NCI-H1930 (cell line): ENCODE measurements at places on chromosomes 1 and 21.

- DNase-seq, result no peak
Observed at GRCh38 chr1:203289982-203290260, 15.4 kb upstream of the BTG2 start.

DNA sequence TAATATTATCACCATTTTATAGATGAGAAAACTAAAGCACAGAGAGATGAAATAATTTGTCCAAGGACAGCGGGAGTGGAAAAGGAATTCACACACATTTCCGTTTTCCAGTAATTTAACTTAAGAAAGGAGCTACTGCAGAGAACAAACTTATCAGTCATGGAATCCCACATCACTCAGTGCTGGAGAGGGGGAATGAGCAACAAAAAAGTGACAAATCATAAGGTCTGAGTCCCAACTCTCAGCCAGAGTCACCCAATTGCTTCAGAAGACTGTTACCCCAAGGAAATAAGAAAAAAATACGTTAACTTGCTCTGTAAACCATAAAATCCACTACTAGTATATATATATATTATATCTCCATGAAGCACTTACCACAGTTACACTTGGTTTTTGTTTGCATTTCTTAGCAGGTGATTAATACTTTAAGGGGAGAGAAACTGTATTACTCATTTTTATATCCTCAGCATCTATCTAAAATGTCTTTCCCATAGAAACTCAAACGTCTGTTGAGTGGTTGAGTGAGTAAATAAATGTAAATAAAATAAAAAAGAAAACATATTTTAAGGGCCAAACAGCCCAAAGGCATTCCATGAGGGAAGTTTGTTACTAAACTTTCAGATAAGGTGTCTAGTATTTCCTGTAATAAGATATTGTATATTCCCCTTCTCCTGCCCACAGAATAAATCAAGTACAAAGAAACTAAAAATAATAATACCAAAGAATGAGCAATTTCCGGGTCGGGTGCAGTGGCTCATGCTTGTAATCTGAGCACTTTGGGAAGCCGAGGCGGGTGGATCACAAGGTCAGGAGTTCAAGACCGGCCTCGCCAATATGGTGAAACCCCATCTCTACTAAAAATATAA lies 76.8 kb downstream of the SLC45A1 start:
- no peak for DNase-seq

DNA sequence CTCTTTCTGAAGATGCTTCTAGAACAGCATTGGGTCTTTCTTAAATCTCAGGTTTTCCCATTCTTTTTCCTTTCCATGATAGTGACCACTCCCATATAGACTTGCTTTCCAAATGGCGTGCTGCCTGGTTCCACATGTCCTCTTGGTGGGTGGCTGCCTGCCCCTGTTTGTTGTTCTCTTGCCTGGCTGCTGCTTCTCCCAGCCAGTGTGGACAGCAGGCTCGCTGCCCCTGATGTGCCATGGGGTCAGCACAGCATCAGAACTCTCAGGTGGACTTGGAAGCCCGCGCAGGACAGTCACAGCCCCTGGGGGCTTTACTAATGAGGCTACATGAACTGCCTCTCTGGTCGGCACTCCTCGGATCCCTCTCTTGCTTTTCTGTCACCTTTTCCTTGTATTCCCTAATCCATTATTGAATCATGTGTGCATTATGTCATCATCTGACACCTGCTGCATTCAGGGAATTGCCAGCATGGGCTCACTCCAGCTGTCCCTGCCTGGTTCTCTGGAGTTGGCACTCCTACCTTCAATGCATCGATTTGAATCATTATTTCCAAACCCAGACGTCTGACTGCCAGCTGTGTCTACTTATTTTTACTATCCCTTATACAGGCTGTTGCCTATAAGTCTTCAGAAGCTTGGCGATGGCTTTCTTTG lies 100.5 kb upstream of the COA6 start:
- no peak for DNase-seq

DNA sequence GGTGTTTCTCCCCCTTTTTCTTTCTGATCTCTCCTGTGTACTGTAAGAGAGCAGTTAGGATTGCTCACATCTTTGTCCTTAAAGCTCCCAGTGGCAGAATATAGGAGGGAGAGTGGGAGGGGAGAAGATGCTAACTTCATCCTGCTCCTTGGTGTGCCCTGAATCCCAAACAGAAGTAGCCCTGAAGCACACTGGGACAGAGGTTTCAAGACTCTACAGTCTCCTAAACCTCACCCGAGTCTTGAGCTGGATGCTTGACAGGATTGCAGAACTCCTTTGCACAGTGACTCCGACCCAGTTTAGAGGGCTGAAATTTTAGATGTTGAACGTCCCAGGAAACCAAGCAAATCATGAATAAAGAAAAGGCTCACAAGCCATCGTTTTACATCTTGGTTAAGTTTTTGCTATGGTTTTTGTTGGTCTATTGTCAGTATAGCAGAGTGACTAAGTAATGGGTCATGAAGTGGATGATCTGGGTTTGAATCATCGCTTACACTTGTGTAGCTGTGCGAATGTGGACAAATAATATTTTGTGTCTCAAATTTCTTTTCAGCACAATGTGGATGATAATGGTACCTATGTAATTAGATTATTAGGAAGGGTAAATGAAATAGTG lies 37.5 kb downstream of the XCL2 start:
- no peak for DNase-seq

DNA sequence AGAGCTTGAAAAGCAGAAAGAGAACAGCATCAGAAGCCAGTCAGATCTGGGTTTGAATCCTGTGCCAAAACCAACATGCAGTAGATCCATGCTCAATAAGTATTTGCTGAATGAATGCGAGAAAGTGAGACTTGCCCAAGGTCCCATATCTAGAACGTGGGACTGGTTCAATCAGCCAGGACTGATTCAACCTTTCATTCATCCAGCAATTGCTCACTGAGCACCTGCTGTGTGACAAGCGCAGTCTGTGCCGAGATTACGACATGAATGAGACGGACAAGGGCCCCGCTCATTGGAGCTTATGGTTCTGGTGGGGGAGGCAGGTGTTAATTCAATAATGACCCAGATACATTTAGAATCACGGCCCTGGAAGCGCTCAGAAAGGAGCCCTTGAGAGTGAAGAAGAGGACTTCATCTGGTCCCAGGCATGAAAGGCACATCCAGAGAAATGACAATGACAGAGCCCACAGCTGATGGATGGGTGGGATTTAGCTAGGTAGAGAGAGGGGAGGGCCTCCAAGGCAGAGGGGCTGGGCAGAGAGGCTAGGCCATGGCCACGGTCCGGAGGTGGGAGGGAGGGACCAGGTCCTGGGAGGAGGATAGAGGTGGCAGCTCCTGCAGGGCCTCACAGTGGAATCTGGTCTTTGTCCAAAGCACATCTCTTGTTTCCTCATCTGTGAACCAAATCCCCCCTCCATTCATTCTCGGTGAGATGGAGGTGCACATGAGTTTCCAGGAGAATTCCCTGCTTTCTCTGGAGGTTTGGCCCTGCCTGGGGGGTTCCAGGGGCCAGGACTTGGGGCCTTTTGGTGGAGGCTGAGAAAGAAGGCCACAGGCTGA lies 4.2 kb upstream of the FAM131C start:
- no peak for DNase-seq

DNA sequence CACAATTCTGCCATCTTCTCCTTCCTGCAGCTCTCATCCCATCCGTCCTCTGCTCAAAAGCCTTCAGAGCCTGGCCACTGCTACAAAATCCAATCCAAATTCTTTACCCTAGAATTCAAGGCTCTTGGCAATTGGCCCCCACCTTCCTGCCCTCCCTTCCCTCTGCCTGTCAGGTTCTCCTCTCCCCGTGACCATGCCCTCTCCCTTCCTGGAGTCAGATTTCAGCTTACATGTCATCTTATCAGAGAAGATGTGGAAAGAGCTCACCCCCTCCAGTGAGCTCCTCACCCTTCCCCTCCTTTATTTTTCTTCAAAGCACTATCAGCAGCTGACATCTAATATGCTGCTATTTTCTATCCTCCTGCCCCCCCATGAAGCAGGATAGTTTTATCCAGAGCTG lies 86.9 kb downstream of the GRIK3 start:
- DNase-seq, result no peak

DNA sequence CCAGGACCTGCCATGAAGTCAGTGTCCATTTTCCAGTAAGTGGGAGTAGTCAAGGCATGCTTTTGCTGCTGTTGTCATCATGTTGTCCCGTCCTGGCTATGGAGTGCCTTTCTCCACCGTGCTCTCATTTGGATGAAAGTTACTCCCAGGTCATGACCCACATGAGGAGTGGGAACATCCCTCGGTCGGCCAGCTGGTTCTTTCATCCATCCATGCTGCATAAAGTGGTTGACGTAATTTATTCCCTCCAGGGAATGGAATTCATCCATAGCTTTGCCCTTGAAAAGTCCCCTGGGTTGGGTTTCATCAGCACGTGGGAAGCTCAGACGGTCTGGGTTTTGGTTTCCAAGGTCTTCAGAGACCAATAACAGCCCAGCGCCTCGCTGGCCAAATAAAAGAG lies 11.6 kb downstream of the PLA2G2A start:
- no peak for DNase-seq

DNA sequence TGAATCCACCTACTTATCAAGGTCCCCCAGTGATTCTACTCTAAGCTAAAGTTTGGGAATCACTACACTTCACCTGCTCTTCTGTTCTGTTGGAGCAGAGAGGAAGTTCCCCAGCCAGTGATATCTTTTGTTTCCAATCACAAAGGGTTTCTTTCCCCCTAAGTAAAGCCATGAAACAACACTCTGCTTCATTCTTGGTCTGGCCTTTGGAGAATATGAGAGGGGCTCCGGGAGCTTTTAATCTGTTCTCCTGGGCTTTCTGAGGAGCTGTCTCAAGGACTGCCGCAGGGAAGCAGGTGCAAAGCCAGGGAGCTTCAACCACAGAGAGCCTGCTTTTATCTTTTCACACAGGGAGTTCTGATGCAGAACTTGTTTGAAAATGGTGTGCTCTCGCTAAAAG lies 10.1 kb upstream of the SLAMF9 start:
- DNase-seq, result no peak

GRCh38 chr1:39711104-39711965 lies 20.1 kb upstream of the HPCAL4 start:
- DNase-seq, result no peak

GRCh38 chr21:33394260-33394659 lies 9.0 kb upstream of the IFNGR2 start:
- DNase-seq, result no peak

DNA sequence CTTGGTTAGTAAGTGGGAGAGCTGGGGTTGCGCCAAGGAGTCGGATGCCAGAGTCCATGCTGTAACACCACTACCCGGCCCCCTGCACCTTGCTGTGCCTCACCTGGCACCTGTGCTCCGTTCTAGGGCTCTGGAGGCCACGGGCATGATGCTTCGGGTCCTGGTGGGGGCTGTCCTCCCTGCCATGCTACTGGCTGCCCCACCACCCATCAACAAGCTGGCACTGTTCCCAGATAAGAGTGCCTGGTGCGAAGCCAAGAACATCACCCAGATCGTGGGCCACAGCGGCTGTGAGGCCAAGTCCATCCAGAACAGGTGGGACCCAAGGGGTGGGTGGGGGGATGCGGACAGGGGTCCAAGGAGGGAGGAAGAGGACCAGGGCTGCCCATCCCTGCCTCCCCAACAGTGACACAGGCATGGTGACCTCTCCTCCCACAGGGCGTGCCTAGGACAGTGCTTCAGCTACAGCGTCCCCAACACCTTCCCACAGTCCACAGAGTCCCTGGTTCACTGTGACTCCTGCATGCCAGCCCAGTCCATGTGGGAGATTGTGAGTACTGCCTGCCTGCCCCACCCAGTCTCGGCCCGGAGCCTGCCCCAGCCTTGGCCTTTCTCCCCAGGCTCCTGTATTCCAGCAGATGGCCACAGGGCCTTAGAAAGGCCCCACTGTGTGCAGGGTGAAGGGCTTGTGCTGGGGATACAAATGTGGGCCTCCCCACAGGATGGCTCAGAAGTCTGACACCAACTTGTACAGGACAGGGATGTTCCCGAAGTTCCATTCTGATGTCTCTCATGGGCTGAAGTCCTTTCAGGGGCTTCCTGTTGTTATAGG lies 9.6 kb upstream of the HTR6 start:
- DNase-seq, result no peak

GRCh38 chr1:171221665-171222591 lies 26.4 kb upstream of the FMO1 start:
- DNase-seq, result no peak

- no peak for DNase-seq
Observed at GRCh38 chr1:116785006-116785405, 30.8 kb downstream of the CD2 start.

GRCh38 chr1:147627435-147628110 lies 42.8 kb downstream of the ACP6 start:
- DNase-seq, result no peak

GRCh38 chr1:38536089-38536488 lies 323.5 kb downstream of the RRAGC start:
- DNase-seq, result no peak

GRCh38 chr1:72526926-72527325 lies 244.6 kb upstream of the NEGR1 start:
- no peak for DNase-seq

DNA sequence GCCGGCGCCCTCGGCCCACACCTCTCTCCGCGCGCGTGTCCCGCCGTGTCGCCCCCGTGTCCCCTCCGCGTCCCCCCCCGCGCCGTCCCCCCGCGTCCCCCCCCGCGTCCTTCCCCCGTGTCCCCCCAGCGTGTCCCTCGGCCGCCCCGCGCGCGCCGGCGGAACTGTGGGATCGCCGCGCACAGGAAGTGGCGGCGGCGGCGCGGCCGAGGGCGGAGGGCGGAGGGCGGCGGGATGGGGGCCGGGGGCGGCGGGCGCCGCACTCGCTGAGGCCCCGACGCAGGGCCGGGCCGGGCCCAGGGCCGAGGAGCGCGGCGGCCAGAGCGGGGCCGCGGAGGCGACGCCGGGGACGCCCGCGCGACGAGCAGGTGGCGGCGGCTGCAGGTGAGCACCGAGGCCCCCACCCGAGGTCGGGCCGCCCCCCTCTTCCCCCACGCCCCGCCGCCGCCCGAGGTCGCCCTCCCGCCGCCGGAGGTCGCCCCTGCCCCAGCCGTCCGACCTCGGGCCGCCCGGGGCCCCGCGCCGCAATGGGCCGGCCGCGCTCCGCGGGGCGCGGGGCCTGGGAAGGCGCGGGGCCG lies at the start of gene AGPAT3:
AGPAT3 (plus strand) TSS at position 262 of the 578 bp plus-strand sequence. CDS start 94,459 bp downstream, outside the sequence.
- peak; percentile 13 for DNase-seq

DNA sequence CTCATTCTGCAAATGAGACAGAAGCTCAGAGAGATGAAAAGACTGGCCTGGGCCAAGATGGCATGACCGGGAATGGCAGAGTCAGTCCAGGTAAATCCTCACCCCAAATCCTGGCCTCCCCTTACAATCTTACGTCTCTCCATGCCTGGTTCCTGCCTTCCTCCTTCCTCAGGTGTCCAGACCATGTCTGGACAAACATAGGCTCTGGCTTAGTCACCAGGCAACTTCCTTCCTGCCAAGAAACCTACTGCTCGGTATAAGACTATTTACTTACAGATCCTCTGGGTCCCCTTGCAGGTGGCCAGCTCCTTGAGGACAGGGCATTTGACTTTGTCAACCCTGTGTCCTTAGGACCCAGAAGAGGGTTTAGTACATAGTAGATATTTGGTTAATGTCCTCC lies 69.4 kb upstream of the ROR1 start:
- DNase-seq, result no peak

DNA sequence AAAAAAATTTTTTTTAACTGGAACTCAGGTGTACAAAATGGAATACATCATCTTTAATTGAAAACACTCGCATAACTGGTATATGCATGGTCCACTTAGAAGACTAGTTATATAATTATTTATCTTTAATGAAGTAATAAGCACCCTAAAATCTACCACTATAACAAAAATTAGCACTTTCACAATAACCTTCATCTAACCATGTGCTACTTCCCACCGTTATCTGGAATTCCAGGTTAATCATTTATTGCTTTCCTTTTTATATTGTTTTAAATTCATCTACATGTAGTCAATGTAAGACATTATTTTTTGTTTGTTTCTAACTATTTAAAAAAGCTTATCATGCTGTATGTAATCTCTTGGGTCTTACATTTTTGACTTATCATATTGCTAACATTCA lies 39.0 kb downstream of the GDAP2 start:
- DNase-seq, result no peak
